Pancreas (tissue), 10 donors: ENCODE measurements at places on chromosomes 4 and X. TPM values are rescaled to one million over a fixed set of nuclear protein-coding genes. Genes with fewer than 3 reads are reported as not detected.
A peak's percentile ranks its signal among the peaks of the same experiment; 100 is the strongest.

The PCSK1N gene
- 50.5 TPM for total RNA-seq

- no peak for DNase-seq
Observed at GRCh38 chr4:90727938-90728337, 600.7 kb downstream of the CCSER1 start.

GRCh38 chr4:93896516-93896915 lies 68.0 kb downstream of the ATOH1 start:
- DNase-seq: no peak

The PCDH19 gene
- 0.35 TPM for total RNA-seq

GRCh38 chrX:24468245-24468644 lies 3.2 kb downstream of the PDK3 start:
- no peak for DNase-seq

GRCh38 chr4:6443035-6444023 lies 29.1 kb downstream of the PPP2R2C start:
- DNase-seq: no peak

DNA sequence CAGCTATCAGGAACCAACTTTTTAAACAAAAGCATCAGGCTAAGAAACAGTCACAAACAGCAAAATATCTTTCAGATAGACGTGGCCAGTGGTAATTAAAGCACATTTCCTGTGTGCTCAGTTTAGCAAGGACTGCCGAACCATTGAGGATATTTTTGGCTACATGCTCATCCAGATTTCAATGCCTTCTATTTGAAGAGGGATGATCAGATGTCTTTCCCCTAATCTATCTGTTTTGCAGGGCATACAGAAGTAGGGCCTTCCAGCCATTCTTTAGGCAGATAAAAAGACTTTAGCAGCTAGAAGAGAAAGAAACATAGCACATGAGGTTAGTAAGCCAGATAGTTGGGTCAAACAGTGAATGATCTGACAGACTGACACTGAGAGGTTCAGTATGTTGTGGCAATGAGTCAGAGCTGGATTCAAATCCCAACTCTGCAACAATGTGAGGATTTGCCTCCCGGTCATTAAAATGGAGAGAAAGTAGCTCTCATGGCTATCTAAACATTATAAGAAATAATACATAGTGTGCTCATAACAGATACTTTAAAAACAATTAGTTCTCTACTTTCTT lies 100.0 kb upstream of the PRKG2 start:
- no peak for DNase-seq

GRCh38 chrX:121932688-121933087 lies 885.3 kb downstream of the GLUD2 start:
- no peak for DNase-seq

- peak; percentile 60 for DNase-seq
Observed at GRCh38 chr4:144645631-144646522, at the start of gene HHIP. Gene HHIP, plus strand, starts transcription at chr4:144646156. Its CDS starts 520 bp downstream, at chr4:144646676.

The PHKA1 gene
- 4.8 TPM for total RNA-seq

DNA sequence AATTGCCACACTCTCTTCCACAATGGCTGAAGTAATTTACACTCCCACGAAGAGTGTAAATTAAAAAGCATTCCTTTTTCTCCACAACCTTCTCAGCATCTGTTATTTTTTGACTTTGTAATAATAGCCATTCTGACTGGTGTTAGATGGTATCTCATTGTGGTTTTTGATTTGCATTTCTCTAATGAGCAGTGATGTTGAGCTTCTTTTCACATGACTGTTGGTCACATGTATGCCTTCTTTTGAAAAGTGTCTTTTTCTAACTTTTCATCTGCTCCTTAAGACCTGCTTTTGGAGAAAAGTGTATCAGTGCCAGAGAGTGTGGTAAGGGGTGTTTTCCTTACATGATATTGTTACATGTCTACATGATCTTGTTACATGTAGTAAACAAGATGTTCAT lies 25.7 kb downstream of the GUCY1A1 start:
- DNase-seq: no peak

The ZNF732 gene
- 0.09 TPM for total RNA-seq

The TEX13B gene
- total RNA-seq: not detected

DNA sequence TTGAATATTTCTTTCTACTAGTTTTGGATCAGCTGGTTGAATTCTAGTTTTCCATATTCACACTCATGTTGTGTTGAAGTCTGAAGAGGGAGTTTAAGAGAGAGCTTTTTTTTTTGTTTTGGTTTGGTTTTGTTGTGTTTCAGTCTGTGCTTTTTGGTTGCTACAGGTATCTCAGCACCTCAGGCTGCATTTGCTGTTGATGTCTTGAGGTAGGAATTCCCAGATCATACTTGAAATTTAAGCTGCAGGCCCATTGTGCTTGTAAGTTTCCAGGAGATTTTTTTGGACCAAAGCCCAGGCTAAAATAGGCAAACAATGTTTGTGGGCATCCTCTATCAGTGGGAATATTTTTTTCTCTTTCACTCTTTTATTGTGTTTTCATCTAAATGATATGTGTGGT lies 190.2 kb upstream of the AGA start:
- DNase-seq: no peak

The LAMTOR3 gene
- 18.2 TPM for total RNA-seq

GRCh38 chr4:1763550-1764080 lies 29.5 kb upstream of the FGFR3 start:
- no peak for DNase-seq

DNA sequence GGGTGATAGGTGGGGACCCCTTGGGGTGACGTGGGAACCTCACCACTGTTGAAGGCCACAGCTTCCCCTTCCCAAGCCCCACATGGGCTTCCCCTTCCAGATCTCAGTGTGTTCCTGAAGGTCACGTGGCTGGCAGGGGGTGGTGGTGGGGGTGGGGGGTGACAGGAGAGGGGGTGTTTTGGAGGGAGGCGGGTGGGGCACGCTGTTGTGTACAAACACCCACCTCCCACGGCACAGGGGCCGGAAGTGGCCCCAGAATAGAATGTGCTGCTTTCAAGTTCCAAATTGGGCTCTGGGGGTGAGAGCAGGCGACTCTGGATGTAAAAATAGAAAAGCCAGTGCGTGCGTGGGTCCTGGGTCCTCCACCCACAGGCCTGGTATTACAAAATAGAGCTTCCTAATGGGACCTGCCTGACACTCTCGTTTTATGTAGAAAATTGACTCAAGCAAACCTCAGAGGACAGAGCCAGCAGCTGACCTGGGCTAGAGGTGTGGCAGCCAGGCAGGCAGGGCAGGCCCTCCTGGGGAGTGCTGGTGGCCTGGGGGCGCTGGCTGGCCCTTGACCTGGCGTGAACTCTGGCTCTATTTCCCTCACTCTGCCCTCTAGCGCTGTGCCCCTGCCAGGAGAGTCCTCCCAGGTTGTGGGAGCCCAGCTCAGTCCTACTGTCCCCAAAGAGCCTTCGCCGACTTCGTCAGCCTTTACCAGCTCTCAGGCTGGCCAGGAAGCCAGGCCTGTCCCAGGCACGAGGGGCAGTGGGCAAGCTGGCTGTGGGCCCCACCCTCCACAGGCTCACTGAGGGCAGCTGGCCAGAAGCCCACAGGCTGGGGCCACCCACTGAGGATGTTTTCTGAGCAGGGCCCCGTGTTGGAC lies 5.4 kb upstream of the SH3BP2 start:
- no peak for DNase-seq

- no peak for DNase-seq
Observed at GRCh38 chr4:25059791-25060190, 29.0 kb upstream of the LGI2 start.

- DNase-seq: no peak
Observed at GRCh38 chr4:180280726-180281297, 1962.4 kb upstream of the TENM3 start.

DNA sequence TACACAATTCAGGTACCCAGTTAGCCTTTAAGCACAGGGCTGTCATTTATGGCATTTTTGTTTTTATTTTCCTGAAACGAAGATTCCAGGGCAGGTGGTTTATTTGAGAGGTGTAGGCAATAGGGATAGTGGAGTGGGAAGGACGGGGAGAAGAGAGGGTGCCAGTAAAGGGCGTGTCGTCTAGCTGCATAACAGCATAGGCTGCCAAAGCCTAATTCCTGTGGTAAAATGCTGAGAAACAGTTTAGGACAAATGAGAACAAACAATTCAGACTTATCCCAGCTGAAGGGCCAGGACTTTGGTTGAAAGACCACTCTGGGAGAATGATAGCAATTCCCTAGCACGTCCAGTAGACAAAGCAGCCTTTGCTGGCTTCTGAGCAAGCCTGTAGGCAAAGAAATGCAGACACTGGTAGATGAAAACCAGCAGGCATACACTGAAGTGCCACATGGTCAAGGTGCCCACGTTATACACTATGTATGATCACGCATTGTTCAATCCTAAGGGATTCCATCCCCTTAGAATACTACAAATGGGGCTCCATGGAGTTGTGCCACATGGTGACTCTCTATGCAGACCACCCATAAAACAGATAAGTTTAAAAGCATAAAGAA lies 70.6 kb downstream of the PKD2 start:
- DNase-seq: no peak

DNA sequence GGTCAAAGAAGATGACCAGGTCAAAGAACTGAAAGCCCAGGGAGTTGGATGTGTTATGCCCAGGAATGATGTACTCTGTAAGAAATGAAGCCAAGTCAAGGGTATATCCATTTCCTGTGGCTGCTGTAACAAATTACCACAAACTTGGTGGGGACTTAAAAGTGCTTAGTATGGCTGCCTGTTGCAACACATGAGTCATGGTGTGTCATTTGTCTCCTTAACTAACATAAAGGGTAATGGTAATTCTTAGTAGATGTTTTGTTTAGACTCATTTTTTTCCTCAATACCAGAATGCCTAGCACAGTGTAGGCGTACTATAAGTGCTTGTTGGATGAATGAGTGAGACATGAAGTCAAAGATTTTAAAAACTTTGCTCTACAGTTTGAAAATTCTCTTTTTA lies 45.7 kb downstream of the SYTL5 start:
- DNase-seq: no peak

DNA sequence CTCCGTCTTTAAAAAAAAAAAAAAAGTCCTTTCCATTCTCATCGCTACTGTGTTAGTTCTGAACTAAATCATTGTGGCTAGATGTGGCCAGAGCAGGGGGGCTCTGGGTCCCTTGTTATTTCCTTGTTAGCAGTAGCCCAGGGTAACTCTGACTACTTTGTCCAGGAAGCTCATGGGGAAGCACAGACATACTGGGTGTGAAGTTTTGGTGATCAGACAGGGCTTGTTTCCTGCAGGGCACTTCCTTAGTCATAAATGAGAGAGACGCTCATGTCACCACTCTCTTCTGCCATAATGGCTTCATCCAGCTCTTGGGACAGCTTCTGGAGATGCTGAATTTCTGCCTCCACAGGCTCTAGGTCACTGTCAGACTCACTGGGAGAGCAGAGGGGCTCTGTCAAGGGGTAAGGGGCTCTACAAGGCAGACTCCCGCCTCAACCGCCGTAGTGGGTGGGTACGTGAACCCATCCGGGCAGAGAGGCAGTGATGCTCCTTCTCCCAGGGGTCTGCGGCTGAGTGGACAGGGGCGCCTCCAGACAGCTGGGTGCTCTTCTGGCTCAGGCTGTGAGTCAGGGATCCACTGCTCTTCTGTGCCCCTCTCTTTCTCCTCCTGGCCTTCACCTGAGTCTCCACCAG lies 12.9 kb downstream of the STIM2 start:
- DNase-seq: peak; percentile 41

The NAP1L2 gene
- 2.5 TPM for total RNA-seq

DNA sequence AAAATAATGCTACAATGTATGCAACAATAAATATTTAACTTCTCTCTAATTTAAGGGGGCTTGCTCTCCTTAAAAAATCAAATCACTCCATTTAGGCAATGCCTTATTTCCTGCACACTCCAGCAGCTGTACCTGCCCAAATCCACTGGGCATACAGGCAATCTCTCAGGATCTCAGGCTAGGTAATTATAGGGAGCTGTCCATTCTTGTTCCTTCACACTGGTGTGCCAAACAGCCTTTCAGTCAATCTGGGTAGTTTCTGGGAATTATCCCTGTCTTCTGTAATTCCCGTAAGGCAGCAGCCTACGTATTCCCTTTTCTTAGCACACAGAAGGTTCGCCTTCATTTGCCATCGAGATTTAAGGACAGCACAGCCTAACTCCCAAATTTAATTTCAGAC lies 922.6 kb upstream of the SLIT2 start:
- DNase-seq: no peak

GRCh38 chrX:70139736-70140135 lies 6.5 kb downstream of the IGBP1 start:
- no peak for DNase-seq

- DNase-seq: no peak
Observed at GRCh38 chrX:9133426-9133825, 99.5 kb upstream of the FAM9B start.

DNA sequence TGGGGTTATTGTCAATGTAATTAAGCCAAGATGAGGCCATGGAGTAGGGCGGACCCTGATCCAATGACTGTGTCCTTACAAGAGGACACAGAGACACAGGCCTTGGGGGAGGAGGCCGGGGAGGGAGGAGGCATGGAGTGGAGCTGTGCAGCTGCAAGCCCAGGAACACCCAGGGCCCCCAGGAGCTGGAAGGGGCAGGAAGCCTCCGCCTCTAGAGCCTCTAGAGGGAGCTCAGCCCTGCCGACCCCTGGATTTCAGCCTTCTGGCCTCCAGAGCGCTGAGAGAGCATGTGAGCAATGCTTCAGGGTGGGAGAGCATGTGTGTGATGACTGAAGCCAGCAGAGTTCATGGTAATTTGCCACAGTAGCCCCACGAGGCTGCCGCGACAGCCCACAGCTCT lies 234.6 kb downstream of the AFAP1 start:
- DNase-seq: no peak

The UNC5C gene
- 0.16 TPM for total RNA-seq

- DNase-seq: no peak
Observed at GRCh38 chr4:111228396-111228795, 605.5 kb upstream of the PITX2 start.

- no peak for DNase-seq
Observed at GRCh38 chr4:55447831-55448230, 52.1 kb downstream of the TMEM165 start.

The LNX1 gene
- total RNA-seq: 16.9 TPM

The XK gene
- 4.2 TPM for total RNA-seq

DNA sequence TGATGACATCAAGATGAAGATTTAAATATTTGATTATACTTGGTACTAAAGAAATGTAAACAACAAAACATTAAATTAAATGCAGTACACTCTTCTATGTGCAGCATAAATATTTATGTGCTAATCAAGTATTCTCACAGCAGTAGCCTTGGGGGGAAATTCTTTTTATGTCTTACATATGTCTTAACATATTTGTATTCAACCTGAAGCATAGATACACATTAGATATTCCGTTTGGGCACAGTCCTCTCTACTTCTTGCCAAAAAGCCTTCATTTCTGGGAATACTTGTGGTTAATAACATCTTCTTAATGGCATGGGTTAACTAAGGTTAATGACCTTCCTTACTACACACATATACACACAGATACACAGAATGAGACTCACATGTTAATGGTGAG lies 19.8 kb downstream of the TMPRSS11F start:
- no peak for DNase-seq

- DNase-seq: no peak
Observed at GRCh38 chr4:38601244-38601915, 62.6 kb upstream of the KLF3 start.
